SIG-M5 (cell line): ENCODE measurements at places on chromosomes 6 and 20.

- DNase-seq, result no peak
These were observed 206.0 kb upstream of the MARCKS start for GRCh38 chr6:113651120-113651519.

- no peak for DNase-seq
These were observed 21.7 kb downstream of the ABHD12 start for GRCh38 chr20:25368976-25369375.

DNA sequence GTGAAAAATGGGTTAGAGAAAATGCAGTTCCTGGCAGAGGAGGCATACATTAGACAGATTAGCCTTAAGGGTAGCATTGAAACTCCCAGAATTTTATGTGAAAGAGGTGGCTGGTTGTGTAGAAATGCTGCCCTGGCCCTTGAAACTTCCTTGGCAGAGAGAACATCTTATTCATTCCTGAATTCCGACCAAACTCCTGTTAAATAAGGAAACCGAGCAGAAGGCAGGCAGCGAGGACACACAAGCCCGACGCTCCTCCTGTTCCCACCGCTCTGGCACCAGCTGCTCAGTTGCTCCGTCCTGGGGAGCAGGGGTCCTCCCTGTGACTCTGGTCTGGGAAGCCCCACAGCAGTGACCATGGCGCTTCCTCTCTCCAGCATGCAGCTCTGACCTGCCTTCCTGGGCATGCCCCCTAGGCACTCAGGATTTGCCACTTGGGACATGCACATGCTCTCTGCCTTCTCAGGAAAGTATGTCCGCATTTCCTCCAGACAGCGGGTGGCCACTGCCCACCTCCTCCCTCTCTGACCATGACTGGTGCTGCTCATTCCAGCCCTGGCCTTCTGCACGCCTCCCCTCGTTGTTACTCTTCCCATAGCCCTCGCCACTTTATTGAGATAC is 35.2 kb upstream of the CLDN20 start:
- no peak for DNase-seq

- no peak for DNase-seq
These were observed 91.2 kb downstream of the CDC5L start for GRCh38 chr6:44478591-44479254.

DNA sequence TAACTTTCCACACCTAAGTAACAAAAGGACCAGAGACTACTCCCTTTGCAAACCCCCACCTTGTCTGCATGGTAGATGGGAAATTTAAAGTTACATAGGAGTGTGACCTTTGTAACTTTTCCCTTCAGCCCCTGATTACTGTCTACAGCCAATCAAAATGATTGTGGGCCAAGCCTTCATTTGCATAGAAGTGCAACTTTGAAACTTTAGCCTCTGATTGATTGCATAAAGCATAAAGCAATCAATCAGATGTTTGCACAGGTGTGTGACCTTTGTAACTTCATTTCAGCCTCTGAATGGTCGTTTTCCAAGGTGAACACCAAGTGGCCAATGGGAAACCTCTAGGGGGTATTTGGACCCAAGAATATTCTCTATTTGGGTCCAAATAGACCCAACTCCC is 46.1 kb downstream of the PRKN start:
- no peak for DNase-seq

GRCh38 chr6:113050010-113050858 is 703.1 kb downstream of the RFPL4B start:
- DNase-seq, result no peak

DNA sequence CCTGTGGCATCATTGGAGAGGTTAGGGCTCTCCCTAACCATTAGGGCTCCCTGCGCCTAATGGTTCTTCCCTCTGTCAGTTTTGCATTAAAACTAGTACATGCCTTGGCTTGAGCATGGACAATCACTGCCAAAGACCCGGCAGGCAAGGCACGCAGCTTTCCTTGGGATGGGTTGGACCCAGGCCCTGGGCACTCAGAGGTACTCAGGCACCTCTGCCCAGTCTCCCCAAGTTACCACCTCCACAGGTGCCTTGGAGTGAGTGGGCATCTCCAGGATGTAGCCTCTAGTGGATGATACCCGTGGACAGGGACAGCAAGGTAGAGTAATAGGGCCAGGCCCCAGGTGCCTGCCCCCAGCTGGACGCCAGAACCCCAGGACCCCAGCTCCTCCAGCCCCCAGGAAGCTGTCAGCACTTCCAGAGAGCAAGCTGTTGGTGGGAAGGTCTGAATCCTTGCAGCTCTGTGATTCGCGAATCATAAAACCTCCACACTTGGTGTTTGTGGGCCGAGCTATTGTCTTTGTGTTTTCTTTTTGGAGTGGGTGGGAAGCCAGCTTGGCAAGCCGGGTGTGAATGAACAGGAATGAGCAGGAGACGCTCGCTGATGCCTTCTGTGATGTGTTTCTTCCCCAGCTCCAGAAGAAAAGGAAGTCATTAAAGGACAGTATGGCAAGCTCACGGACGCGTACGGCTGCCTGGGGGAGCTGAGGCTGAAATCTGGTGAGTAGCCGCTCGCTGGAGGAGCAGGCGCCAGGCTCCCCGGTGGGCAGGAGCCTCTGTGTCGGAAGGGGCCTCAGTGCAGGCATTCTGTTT is 35.1 kb downstream of the SYNJ2 start:
- DNase-seq, result no peak

- no peak for DNase-seq
These were observed 179.5 kb upstream of the SOX4 start for GRCh38 chr6:21414065-21414464.

GRCh38 chr6:106729841-106730240 is 100.5 kb downstream of the QRSL1 start:
- DNase-seq, result no peak

- no peak for DNase-seq
These were observed 99.5 kb downstream of the FOXC1 start for GRCh38 chr6:1709234-1709641.

DNA sequence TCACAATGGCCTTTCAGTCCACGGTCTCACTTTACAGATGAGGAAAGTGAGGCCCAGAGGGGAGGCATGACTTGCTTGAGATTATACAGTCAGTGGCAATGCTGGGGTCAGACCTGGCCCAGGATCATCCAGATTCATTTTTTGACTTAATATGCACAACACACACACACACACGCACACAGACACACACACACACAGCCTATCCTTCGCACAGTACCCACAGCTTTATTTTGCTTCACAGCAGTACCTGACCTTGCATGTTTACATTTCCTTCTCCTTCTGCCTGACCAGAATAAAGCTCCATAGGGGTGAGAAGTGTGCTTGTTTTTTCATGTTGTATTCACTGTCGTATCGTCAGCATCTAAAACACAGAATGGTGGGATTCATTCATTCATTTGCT is 79.8 kb downstream of the VEGFA start:
- DNase-seq, result no peak

- DNase-seq, result no peak
These were observed 189.9 kb upstream of the PRDM1 start for GRCh38 chr6:105896052-105896820.

GRCh38 chr6:3592371-3592941 is 135.6 kb upstream of the SLC22A23 start:
- DNase-seq, result peak; percentile 16

DNA sequence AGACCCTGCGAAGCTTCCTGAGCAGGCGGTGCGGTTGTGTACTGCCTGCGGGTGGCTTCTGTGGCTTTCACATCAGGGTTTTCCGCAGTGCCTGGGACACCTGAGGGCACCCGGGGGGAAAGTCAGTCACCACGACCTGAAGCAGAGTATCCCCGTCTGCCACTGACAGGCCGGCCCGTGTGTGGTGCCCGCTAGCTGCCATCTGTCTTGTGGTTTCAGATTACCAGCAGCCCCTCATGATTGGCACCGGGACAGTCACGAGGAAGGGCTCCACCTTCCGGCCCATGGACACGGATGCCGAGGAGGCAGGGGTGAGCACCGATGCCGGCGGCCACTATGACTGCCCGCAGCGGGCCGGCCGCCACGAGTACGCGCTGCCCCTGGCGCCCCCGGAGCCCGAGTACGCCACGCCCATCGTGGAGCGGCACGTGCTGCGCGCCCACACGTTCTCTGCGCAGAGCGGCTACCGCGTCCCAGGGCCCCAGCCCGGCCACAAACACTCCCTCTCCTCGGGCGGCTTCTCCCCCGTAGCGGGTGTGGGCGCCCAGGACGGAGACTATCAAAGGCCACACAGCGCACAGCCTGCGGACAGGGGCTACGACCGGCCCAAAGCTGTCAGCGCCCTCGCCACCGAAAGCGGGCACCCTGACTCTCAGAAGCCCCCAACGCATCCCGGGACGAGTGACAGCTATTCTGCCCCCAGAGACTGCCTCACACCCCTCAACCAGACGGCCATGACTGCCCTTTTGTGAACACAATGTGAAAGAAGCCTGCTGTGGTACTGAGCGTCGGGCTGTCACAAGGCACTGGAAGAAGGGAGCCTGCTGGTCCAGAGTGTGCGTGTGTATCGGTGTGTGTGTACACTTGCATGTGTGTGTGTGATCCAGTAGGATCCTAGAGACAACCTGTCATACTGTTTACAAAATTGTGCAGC is 54.4 kb downstream of the GOPC start:
- DNase-seq, result no peak

DNA sequence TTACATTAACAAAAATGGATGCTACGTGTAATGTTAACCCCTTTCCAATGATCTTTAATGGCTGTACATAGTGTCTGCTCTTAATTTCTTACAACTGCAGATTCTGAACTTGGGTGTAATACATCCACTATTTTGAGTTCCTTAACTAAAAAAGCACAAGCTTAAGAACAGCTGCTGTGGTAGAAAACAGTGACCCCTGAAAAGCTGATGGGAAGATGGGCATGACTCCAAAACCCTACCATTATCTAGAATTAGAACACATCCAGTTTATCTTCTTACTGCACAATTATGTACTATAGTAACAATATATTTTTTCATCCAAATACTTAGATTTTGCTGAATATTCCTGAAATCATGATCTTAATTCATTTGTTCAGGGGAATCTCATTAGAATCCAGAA is 49.3 kb downstream of the LYRM4 start:
- no peak for DNase-seq

DNA sequence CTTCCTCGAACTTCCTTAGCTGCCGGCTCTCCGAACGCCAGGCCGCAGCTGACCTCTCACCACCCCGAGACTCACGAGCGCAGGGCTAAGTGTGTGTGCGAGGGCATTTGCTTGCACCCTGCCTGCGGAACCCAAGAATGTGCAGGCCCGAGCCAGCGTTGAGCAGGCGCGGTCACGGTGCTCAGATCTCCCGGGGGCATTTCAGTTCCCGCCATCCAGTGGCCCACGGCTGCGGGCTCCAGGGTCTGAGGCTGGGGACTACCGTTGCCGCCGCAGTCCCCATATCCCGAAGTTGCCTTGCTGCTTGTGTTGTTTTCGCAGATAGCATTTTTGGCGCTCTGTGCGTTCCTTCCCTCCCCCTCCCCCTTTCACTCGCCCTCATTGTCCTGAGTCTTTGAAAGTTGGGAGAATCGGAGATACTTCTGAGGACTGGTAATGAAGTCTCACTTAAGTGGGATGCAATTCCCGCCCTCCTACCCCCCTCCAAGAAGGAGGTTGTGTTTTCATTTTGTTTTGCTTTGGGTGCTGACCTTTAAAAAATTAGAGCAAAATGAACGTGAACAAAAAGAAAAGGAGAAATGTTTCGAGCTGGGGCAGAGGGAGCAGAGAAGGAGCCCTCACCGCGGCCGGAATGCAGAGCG is 1.7 kb downstream of the NR2E1 start:
- DNase-seq, result no peak

GRCh38 chr20:41356951-41357350 is 9.7 kb downstream of the EMILIN3 start:
- no peak for DNase-seq

DNA sequence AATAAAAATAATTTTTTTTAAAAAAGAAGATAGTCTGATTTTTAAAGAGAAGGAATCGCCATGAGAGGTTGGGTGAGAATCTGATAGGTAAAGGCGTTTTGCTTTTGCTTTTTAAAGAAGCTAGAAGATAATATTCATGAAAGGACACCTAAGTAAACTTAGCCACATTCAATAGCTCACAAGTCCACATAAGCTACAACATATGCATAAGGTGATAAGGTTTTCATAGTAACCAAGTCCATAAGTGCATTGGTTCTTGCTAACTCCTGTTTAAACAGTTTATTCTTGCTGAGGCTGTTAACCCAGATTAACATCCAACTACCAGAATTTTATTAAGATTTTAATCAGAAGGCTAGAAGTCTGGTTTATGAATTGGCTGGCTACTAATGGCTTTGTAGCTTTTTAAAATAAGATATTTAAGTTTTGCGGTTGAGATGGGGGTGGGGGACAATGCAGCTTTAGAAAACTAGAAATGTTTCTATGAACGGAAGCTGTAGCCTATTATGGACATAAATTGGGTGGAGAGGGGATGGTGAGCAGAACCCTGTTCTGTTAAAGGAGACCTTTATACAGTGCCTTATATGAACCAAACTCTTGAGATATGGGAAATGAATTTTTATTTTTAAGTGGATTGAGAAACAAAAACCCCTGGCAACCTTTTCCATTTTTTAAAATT is 235.1 kb downstream of the ZFAND3 start:
- no peak for DNase-seq

DNA sequence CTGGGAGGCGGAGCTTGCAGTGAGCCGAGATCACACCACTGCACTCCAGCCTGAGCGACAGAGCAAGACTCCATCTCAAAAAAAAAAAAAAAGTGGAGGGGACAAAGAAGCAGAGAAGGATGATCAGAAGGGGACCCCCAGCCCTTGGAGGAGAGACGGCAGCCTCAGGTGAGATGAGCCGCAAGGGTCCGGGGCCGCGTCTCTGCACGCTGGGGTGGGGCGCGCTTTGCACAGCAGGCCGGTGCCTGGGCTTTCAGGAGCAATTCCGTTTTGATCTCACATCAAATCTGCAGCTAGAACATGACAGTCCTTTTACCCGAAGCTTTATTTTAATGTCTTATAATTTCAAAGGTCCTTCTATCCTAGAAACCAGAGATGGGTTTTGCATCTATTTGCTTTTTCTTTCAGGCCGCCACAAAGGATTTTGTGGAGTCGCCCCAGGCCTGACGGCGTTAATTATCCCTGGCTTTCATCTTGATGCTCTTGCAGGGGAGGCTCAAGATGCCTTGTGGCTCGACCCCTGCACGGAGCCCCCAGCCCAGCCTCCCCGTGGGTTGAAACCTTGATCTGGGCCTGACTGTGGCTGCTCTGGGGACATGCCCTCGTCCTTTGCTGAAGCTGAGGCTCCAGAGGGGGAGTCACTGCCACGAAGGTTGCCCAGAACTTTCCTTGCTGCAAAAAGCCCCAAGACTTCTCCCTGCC is 17.3 kb downstream of the HRH3 start:
- no peak for DNase-seq

- DNase-seq, result no peak
These were observed 49.6 kb upstream of the SLC22A1 start for GRCh38 chr6:160071805-160072690.

DNA sequence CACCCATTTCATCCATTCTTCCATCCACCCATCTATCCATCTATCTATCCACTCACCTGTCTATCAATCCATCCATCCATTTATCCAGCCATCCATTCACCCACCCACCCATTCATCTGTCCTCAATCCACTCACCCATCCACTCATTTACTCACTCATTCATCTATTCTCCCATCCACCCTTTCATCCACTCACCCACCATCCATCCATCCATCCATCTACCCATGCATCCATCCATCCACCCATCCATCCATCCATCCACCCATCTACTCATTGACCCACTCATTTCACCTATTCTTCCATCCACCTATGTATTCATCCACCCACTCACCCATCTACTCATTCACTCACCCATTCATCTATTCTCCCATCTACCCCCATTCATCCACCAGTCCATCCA is 24.2 kb upstream of the PTGIS start:
- DNase-seq, result no peak

- DNase-seq, result no peak
These were observed 84.3 kb upstream of the TMEM30A start for GRCh38 chr6:75368864-75369402.
